Activated CD4-positive, alpha-beta T cell treated with anti-CD3 and anti-CD28 coated beads for 36 hours (primary cell): ENCODE measurements at places on chromosomes 5 and 9. TPM values are rescaled to one million over a fixed set of nuclear protein-coding genes. Genes with fewer than 3 reads are reported as not detected.

Gene ACTBL2
- total RNA-seq: not detected

Gene IDNK
- total RNA-seq: 4.7 TPM

DNA sequence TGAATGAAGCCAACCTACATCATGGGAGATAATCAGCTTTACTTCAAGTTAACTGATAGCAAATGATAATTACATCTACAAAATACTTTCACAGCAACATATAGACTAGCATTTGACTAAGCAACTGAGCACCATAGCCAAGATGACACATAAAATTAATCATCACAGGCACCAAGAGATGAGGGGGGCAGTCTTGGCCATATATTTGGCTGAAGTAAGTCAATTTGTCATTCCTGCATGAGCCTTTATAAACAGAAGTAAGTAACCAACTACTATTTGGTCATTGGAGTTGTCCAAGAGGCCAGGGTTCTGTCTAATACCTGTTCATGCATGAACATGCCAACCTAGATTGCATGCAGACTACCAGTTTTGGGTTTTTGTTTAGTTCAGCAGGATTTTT, 53.6 kb downstream of the PDCD1LG2 start:
- no peaks in the 10 kb centered on the region for H3K36me3 ChIP-seq
- peaks cover 37% of the 10 kb centered on the region for H3K4me1 ChIP-seq
- no peak overlapping the region for H3K27ac ChIP-seq
- no peaks in the 10 kb centered on the region for H3K27me3 ChIP-seq
- no peak overlapping the region for H3K4me3 ChIP-seq

GRCh38 chr9:18585996-18586395, 112.0 kb downstream of the ADAMTSL1 start:
- H3K4me3 ChIP-seq: no peak overlapping the region
- no peaks in the 10 kb centered on the region for H3K4me1 ChIP-seq
- H3K36me3 ChIP-seq: no peaks in the 10 kb centered on the region
- DNase-seq: no peak

DNA sequence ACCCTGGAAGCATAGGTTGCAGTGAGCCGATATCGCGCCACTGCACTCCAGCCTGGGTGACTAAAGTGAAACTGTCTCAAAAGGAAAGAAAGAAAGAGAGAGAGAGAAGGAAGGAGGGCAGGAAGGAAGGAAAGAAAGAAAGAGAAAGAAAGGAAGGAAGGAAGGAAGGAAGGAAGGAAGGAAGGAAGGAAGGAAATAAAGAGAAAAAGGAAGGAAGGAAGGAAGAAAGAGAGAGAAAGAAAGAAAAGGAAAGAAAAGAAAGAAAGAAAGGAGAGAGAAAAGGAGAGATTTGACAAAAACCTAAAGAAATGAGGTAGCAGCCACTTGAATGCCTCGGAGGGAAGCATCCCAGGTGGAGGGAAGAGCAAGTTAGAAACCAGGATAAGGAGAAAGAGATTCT, 44.6 kb downstream of the MSX2 start:
- peaks cover 20% of the 10 kb centered on the region for H3K27me3 ChIP-seq
- no peaks in the 10 kb centered on the region for H3K4me1 ChIP-seq
- H3K36me3 ChIP-seq: no peaks in the 10 kb centered on the region
- DNase-seq: no peak
- no peak overlapping the region for H3K4me3 ChIP-seq

DNA sequence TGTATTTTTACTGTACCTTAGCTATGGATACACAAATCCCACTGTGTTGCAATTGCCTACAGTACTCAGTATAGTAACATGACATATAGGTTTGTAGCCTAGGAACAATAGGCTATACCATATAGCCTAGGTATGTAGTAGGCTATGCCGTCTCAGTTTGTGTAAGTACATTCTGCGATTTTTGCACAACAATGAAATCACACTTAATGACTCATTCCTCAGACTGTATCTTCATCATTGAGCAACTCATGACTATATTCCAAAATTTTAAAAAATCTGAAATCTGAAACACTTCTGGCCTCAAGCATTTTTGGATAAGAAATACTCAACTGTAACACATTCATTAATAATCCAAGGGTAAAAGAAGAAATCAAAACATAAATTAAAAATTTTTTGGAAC, 666.8 kb upstream of the GRAMD2B start:
- H3K4me3 ChIP-seq: no peak overlapping the region
- no peaks in the 10 kb centered on the region for H3K36me3 ChIP-seq
- H3K27me3 ChIP-seq: no peaks in the 10 kb centered on the region
- DNase-seq: no peak
- H3K4me1 ChIP-seq: no peaks in the 10 kb centered on the region
